ENCODE measurements at places on chromosomes 6 and 20.

- DNase-seq = no peak
Measured at GRCh38 chr6:33778444-33779121, 10.3 kb downstream of the LEMD2 start.

DNA sequence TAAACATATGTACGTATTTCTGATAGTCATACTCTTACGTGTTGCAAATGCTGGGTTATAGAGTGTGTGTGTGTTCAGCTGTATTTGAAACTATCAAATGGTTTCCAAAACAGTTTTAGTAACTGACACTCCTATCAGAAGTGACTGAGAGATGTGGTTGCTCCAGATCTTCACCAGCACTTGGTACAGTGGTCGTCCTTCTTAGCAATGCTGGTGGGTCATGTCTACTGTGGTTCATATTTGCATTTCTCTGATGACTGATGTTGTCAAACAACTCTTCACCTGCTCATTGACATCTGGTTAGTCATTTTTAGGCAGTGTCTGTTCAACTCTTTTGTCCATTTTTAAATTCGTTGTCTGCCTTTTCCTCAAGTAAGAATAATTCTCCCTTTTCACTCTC, 259.3 kb downstream of the KIF16B start:
- no peak for DNase-seq

DNA sequence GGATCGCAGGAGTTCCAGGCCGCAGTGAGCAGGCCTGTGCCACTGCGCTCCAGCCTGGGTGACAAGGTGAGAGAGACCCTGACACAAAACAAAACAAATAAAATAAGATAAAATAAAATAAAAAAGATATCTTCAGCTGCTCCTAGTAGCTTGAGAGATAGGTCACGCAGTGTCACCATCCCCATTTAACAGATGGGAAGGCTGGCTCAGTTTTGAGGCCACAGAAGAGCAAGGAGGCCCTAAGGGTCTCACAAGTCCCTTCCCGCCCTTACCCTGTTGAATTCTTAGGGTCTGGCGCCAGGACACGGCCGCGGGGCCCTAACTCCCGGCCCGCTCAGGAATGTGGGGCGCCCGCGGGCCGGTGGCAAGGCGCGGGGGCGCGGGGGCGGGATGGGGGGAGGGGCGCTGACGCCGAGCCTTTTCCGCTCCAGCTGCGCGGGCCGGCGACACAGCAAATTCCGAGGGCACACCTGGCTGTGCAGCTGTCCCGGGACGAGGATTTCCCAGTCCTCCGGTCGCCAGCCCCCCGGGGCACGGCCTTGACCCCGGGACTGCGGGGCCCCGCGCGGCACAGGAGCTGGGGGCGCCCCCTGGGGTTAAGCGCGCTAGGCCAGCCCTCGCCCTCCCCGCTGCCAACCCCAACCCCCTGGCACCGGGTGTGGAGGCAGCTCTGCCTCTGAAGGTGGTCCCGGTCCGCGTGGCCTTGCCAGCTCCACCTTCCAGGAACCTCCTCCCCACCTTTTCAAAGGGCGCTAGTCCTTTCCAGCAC, 10.3 kb upstream of the R3HDML start:
- DNase-seq = no peak

- DNase-seq = no peak
Measured at GRCh38 chr6:168691774-168692173, 250.8 kb downstream of the SMOC2 start.

- no peak for DNase-seq
Measured at GRCh38 chr6:80872951-80873308, 766.5 kb downstream of the BCKDHB start.

GRCh38 chr20:61133611-61134010, 118.5 kb upstream of the CDH4 start:
- no peak for DNase-seq

DNA sequence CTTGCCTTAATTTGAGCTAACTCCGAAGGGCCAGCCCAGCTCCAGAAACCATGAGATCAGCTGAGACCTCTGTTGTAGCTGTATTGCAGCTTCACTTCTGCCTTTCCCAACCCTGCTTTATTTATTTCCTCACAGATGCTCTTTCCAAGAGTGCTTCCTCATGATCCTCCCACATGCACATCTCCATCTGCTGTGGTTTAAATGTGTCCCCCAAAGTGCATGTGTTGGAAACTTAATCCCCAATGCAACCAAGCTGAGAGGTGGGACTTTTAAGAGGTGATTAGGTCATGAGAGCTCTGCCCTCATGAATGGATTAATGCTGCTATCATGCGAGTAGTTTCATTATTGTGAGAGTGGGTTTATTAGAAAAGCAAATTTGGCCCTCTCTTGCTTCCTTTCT, 164.4 kb upstream of the TAB2 start:
- no peak for DNase-seq

- no peak for DNase-seq
Measured at GRCh38 chr6:148235446-148235845, 107.2 kb upstream of the SASH1 start.

DNA sequence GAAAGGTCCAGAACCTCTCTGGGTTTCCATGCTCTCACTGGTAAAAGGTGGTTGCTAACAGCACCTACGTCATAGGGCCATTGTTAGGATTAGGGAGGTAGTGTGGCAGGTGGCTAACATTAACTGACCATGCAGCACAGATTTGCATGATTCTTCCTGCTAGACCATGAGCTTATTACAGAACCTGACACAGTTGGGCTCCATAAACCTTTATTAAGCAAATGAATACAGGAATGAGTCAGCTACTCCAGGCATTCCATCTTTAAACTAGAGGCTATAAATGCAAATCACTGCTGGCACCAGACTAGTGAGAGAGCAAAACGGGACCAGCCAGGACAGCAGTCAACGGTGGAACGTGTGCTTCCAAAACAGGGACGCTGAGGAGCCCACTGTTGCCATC, 440.1 kb downstream of the PTPRT start:
- no peak for DNase-seq

GRCh38 chr6:72876256-72876655, 254.4 kb downstream of the KCNQ5 start:
- DNase-seq = no peak

DNA sequence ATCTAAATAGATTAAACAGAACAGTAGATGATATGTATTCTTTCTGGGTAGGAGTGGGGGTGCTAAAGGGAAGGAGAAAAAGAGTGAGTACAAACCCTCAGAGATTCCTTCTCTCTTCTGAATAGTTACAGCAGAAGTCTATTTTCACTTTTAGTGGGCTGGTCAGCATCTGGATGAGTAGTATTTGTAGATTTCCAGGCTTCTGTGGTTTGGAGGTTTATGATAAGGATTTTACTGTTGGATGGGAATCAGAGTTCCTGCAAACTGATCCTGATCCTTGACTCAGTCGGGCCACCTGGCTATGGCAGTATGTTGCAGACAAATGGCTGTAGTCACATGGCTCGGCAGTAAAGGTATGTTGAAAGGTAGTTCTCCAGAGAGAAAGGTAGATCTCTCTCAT, 84.3 kb upstream of the IFNGR1 start:
- no peak for DNase-seq

DNA sequence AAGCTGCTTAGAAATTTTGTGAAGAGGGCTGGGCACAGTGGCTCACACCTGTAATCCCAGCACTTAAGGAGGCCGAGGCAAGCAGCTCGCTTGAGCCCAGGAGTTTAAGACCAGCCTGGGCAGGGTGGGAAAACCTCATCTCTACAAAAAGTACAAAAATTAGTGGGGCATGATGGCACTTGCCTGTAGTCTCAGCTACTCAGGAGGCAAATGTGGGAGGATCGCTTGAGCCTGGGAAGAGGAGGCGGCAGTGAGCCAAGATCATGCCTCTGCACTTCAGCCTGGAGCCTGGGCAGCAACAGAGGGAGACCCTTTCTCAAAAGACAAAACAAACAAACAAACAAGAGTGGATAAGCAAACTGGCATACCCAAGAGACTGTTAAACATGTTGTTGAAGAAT, 308.3 kb upstream of the ADGRB3 start:
- DNase-seq = no peak

GRCh38 chr6:109323241-109323640, 59.0 kb downstream of the CD164 start:
- DNase-seq = no peak

DNA sequence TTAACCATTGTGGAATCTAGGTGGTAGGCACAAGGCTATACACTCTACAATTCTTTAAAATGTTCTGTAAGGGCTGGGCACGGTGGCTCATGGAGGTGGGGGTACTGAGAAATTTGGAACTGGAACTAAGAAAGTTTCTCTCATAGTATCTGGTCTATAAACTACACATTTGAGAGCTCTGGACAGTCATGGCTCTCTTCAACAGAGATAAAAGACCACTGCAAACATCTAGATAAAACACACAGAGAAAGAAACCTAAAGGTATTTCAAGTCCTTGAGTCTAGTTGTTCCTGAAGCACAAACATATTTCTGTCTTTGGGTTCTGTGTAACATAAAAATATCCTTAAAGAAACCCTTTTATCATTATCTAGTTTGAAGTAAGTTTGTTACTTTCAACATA, 35.2 kb downstream of the ILRUN start:
- DNase-seq = no peak

- no peak for DNase-seq
Measured at GRCh38 chr6:170369403-170369802, 62.8 kb downstream of the FAM120B start.

- no peak for DNase-seq
Measured at GRCh38 chr6:139653111-139653510, 278.7 kb upstream of the CITED2 start.

DNA sequence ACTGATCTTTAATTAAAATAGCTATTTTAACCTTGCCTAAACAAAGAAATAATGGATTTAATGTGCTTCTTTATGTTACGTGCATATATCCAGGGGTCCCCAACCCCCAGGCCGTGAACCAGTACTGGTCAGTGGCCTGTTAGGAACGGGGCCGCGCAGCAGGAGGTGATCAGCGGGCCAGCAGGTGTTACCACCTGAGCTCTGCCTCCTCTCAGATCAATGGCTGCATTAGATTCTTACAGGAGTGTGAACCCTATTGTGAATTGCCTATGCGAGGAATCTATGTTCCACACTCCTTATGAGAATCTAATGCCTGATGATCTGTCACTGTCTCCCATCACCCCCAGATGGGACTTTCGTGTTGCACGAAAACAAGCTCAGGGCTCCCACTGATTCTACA, 8.8 kb downstream of the CYP24A1 start:
- DNase-seq = no peak

- no peak for DNase-seq
Measured at GRCh38 chr6:16136621-16137450, 8.0 kb downstream of the MYLIP start.

DNA sequence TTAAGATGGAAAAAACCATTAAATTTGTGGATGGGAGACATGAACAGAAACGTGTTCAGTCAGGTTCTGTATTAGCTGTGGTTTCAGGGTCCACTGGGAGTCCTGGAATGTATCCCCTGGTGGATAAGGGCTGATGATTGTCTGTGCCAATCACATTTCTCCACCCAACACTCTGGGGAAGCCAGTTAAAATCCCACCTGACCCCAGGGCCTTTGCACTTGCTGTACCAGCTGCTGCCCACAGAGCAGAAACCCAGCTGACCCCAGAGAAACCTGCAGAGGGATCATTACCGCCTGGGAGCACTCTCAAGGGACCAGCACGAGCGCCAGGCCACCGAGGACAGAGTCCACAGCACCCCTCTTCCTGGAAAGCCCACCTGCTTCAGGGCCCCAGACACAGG, 260.7 kb downstream of the PREX1 start:
- no peak for DNase-seq

GRCh38 chr6:128686084-128686483, 165.7 kb upstream of the PTPRK start:
- DNase-seq = no peak

DNA sequence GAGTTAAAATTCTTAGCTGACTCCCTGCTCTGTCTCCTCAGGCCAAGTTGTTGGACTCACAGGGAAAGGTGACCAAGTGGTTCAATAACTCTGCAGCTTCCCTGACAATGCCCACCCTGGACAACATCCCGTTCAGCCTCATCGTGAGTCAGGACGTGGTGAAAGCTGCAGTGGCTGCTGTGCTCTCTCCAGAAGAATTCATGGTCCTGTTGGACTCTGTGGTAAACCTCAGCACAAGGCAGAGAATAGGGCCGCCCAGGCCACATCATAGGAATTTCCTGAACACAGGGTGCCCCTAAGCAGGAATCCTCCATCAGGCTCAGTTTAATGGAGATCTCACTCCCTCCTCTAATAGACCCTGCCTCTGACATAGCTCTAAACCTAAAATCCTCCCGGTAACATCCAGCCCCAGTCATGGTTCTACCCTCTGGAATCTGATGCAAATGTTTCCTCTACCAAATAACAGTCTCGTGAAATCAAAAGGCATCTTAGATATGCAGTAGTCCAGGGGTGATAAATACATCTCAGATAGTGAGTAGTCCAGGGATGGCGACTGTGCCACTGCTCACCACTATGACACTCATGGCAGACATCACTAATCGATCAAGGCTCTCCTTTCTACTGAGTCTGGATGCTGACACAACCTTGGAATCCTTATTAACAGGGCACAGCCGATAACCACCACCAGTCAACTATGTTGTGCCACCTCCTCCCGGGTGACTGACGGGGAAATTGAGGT, 18.3 kb downstream of the BPIFB1 start:
- no peak for DNase-seq

DNA sequence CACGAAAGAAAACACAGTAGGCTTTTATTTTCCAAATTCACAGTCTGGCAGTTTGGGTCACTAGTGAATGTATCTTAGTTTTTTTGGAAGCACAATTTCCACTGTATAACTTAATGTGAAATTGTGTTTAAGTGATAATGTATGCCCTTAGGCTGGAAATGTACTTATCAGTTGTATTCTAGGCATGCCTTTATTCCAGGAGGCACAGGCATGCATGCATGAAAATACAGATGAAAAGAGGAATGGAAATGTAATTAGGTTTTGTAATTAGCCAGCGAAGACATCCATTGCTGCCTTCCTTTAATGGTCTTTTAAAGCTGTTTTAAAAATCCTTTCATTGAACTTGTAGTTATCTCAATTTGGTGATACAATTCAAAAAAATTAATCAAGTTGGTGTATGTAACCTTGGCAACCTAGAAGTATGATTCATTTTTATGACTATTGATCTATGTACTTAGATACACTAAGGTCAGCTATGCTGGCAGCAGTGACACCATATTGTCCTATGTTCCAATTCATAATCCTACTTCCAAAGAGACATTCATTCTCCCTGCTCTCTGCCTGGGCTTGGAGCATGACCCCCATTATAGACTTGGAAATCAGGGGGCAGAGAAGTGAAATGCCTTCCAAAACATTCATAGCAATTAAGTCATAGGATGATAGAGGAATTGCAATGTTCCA, 73.1 kb downstream of the SNAP25 start:
- no peak for DNase-seq

- no peak for DNase-seq
Measured at GRCh38 chr20:20034486-20034885, 17.3 kb downstream of the NAA20 start.

DNA sequence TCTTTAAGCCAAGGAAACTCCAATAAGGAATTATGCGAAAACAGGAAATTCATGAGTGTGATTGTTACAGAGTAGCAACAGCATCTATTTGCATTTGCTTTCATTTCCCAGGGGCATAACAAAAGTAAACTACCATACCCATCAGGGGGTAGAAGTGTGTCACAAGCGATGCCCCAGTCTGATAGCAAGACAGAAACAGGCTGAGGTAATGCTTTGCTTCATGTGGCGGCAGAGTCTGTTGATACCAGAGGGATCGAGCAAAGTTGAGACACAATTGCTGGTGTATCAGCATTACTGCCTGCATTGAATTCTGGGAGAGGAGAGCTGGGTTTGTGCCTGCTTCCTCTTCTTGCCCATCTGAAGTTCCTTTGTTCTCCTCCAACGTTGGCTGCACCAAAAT, 51.2 kb upstream of the LYRM2 start:
- peak; percentile 14 for DNase-seq

GRCh38 chr6:169911264-169912263, 160.1 kb downstream of the ERMARD start:
- no peak for DNase-seq

GRCh38 chr6:31620586-31621319, at the start of gene PRRC2A:
Gene PRRC2A, plus strand, starts transcription at chr6:31620715. Its CDS starts 2,075 bp downstream, at chr6:31622790.
- peak; percentile 79 for DNase-seq

Data from NCI-H2081 (cell line).